Pancreas (tissue), 10 donors: ENCODE measurements at places on chromosomes 1 and 21. TPM values are rescaled to one million over a fixed set of nuclear protein-coding genes. Genes with fewer than 3 reads are reported as not detected.

GRCh38 chr1:12677565-12677964, 33.7 kb downstream of the AADACL4 start:
- no peak for DNase-seq

DNA sequence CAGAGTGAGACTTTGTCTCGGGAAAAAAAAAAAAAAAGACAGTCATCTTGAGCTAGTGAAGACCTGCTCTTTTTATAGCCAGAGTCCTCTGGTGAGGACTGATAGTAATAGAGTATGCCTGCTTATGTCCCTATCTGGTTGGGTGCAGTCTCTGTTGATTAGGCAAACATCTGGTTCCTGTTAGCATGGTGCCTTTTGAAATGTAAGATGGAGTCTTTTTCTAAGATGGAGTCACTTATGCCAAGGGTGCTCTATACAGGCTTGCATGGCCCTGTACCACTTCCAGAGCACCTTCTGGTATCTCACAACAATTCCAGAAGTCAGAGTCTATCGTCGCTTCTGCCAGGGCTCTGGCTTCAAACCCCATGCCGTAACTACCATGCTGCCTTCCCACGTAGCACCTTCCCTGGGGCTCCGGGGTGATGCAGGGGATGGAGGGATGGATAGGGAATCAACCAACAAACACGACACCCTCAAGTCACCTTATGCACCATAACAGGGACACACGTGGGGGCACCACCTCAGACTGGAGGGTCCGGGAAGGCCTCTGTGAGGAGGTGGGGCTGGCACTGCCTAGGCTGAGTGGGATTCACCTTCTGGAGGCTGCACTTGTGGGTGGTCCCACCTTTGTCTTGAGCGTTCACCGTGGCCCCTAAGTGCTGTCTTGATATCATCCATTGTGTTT, 11.6 kb upstream of the PADI6 start:
- DNase-seq, result no peak

GRCh38 chr1:201309416-201309815, 26.1 kb downstream of the PKP1 start:
- peak; percentile 41 for DNase-seq

Gene PDZK1IP1
- total RNA-seq, result 26.6 TPM

Gene CA14
- total RNA-seq, result not detected

- DNase-seq, result no peak
These were observed 8.6 kb upstream of the RAB29 start for GRCh38 chr1:205783904-205784303.

Gene SV2A
- 0.35 TPM for total RNA-seq

- no peak for DNase-seq
These were observed 4.3 kb upstream of the S100A9 start for GRCh38 chr1:153353226-153353947.

DNA sequence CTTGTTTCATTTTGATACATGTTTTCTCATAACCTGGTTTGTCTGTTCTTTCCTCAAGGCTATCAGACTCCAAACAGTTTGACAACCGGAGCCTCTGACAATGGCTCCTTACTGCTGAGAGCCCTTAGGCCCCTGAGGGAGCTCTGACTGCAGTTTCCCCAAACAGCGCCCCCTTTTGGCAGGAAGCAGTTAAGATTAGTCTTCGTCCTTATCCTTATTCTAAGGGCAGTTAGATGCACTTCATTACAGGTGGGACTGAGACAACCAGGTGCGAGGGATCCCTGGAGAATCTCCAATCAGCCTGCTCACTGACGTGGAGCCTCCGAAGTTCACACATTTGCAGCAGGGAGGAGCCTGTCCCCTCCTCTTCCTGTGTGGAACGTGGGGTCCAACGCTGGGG, 393.1 kb downstream of the BRINP3 start:
- no peak for DNase-seq

Gene PADI1
- total RNA-seq, result not detected

Gene KDF1
- total RNA-seq, result 8.0 TPM
